ENCODE measurements at places on chromosomes 1 and 21.

GRCh38 chr1:29397256-29397590 is 160.9 kb downstream of the PTPRU start:
- DNase-seq = no peak

DNA sequence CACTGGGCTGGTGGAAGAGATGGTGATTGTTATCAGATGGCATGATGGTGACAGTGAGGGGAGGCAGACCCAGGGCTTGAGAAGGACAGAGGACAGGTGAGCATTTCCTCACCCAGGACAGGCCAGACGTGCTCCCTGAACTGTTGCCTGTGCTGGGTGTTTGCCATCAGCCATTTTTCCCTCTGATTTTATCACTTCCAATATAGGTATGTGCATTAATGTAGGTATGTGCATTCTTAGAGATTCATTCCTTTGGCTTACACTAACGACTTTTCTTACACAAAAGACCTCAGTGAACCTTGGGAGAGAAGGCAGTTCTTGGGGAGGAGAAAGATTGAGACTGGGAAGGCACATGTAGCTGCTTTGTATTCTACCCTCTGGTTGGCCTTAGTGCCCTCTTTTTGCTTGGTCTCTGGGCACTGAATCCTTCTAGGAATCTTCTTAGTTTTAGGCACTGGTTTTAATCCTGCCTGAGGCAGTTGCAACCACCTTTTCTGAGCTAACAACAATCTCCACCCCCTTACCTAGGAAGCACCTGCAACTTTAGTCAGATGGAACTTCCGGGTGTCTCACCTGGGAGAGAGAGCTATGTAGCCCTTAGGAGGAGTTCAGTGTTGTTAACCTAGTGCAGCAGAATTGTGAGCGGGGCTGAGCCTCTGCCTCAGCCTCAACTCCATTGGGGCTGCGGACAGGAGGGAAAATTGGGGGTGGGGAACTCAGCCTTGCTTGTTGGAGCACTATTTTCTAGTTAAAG is 30.9 kb downstream of the C1orf116 start:
- DNase-seq = no peak

DNA sequence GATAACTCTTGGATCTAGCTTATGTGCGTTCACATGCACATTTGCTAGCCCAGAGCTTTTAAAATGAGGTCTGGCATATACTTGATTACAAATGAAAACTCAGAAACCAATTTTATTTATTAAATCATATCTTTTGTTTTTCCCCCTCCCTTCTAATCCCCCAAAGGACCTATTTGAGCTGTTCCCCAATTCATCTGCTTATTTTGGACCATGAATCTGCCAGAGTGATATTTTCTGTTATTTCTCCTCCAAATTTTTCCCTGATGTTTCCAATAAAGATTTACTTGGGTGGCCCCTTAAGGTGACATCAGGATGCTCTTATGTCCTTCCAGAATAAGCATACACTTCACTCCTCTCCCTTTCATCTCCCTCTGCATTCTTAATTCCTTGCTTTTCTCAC is 123.4 kb downstream of the SYT2 start:
- DNase-seq = no peak

GRCh38 chr1:218394416-218394815 is 49.3 kb downstream of the TGFB2 start:
- DNase-seq = no peak

GRCh38 chr21:16304174-16305095 is 574.7 kb downstream of the USP25 start:
- no peak for DNase-seq

DNA sequence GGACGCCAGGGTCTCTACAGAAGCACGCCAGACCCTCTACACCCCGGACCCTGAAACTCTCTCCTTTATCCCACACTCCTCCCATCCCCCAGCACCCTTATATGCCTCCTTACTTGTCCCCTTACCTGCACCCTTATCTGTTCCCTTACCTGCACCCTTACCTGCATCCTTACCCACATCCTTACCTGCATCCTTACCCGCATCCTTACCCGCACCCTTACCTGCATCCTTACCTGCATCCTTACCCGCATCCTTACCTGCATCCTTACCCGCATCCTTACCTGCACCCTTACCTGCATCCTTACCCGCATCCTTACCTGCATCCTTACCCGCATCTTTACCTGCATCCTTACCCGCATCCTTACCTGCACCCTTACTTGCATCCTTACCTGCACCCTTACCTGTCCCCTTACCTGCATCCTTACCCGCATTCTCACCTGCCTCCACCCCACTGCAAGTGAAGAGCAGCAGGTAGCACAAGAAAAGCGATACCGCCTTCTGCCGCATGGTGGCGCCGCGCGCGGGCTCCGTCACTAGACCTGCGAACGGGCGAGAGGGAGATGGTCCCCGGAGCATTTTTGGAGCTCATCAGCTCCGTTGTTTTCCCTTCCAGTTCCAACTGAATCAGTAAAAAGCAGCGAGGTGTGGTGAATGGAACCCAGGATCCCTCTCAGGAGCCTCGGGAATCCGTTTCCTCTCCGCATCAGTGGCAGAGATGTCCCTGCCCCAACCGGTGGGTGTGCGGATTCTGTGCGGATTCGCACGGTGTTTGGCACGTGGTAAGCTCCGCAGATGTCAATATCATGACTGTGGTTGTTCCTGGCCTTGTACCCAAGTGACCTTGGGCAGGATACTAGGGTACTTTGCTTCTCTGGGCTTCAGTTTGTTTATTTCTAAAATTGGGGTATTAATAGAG is 2.9 kb downstream of the IFI6 start:
- DNase-seq = no peak

DNA sequence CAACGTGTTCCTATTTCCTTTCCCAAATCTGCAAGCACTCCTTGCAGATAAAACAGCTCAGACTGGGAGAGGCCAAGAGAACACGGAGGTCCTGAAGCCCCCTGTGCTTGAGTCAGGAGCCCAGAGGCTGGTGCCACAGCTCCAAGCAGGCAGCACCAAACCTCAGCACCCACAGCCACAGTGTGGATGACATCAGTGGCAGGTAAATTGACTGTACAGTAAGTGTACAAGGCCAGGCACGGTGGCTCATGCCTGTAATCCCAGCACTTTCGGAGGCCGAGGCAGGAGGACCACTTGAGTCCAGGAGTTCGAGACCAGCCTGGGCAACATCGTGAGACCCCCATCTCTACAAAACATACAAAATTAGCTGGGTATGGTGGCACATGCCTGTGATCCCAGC is 1.9 kb upstream of the COL6A1 start:
- DNase-seq = no peak

GRCh38 chr1:114122941-114123618 is 30.6 kb downstream of the SYT6 start:
- no peak for DNase-seq

DNA sequence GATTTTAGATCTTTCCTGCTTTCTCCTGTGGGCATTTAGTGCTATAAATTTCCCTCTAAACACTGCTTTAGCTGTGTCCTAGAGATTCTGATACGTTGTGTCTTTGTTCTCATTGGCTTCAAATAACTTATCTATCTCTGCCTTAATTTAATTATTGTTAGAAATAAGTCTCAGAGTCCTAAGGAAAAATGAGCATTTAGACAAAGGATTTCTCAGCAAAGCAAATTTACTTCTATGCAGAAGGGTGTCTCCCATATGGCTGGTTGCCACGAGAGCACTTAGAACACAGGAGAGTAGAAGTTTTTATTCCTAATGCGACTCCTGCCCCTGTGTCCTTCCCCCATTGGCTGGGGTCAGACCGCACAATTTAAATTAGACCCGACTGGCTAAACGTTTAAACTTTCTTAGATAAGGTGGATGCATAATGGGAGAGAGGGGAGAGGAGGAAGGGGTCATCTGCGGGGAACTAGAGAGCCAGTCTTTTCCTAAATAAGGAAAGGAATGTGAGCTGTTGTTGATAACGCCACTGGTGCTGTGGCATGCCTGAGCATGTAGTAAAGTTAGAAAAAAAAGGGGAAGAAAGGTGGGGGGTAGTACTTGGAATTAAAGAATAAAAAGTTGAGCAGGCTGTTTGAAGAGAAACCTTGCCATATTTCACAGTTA is 170.2 kb downstream of the DYRK1A start:
- no peak for DNase-seq

- no peak for DNase-seq
Measured at GRCh38 chr1:92922356-92923035, 38.8 kb downstream of the DIPK1A start.

GRCh38 chr1:24442764-24443163 is 27.2 kb downstream of the NIPAL3 start:
- no peak for DNase-seq

DNA sequence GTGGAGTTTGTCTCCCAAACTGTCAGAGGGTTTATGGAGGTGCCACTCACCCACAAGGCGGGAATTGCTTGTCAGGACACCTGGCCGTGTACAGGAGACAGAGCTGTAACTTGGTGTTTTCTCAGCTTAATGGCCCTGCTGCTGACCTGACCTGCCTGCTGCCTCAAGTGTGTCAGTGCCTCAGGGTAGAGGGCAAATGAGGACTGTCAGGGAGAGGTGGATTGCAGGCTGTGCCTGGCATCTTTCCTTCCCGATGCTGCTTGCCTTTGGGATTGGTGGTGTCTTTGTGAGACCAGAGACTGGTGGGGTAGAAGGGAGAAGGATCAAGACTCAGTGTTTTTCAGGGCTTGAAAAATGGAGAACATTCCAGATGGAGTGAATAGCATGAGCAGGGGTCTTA is 31.4 kb downstream of the TMEM53 start:
- no peak for DNase-seq

DNA sequence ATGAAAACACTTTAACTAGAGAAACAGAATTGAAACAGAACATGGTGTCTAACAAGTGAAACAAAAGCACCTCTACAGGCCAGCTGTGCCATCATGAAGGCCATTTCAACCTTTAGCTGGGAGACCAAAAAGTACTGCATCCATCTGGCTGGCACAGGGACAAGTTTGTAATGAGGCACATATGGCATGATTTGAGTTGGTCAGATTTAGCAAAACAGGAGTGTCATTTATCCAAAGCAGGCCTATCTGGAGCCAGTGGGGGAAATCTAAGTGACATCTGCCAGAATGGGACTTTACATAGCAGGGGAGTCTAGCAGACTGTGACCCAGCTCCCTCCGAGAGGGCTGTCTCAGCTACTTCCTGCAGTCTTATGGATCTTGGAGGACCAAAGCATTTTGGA is 51.9 kb downstream of the DNTTIP2 start:
- no peak for DNase-seq

DNA sequence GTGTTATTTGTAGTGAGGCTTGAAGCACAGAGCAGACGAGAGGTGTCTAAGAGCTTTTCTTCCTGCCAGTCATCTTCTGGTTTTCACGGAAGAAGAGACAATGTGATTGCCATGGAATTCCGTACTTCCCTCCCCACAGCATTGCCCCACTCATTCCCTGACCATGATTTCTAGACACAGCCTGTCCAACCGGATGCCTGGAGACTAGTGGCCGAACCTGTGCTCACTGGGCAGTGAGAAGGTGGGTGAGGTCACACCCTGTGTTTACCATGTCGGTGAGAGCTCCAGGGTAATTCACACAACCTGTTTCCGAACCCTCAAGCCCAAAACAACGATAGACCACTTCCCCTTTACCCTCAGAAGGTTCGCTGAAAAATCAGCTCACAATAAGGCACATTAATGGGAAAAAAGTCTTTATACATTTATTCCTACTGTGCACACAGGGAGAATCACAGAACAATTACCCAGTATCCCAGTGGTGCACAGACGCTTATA is 271.9 kb upstream of the FMN2 start:
- DNase-seq = no peak

- DNase-seq = no peak
Measured at GRCh38 chr1:155504207-155504606, 58.4 kb downstream of the ASH1L start.

DNA sequence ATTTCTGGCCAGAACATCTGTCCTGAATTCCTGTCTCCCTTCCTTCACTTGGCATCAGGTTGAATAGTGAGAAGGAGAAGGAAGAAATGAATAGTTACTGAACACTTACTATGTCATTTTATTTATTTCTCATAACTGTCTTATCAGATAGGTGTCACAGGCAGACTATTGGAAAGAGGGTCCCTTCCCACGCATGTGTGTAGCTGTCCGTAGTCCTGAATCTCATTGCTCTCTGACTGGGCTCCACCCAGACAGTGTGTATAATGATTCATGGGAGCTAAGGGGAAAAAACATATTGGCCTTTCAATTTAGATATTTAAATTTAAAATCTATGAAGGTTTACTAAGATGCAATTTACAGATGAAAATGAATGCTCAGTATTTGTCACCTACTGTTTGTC is 86.1 kb downstream of the OMA1 start:
- no peak for DNase-seq

GRCh38 chr1:170044187-170044586 is 30.3 kb downstream of the KIFAP3 start:
- no peak for DNase-seq

DNA sequence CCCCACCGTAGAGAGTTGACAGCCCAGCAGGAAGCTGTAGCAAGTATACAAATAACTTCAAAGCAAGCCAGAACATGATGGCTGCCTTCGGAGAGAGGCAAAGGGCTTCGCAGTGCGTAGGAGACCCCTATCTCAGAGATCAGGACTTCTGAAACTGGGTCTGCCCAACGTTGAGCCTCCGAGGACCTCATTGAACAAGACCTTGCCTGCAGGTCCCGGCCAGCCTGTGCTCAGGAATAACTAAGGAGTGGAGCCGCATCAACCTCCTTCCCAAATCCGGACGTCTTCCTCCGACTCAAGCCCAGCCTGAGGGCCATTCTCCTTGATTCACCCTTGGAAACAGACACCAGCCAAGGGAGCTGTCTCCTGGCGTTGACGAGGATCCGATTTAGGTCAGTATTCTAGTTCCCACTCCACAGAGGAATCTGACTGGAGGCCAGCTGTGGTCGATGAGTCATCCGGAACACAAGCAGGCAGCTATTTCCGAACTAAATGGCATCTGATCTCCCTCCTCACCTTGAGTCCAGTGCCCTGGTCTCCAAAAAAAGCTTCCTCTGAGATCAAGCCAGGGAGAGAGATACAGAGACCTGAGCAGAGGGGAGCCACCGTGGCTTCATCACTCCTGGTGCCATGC is 166.5 kb upstream of the COA6 start:
- DNase-seq = no peak

DNA sequence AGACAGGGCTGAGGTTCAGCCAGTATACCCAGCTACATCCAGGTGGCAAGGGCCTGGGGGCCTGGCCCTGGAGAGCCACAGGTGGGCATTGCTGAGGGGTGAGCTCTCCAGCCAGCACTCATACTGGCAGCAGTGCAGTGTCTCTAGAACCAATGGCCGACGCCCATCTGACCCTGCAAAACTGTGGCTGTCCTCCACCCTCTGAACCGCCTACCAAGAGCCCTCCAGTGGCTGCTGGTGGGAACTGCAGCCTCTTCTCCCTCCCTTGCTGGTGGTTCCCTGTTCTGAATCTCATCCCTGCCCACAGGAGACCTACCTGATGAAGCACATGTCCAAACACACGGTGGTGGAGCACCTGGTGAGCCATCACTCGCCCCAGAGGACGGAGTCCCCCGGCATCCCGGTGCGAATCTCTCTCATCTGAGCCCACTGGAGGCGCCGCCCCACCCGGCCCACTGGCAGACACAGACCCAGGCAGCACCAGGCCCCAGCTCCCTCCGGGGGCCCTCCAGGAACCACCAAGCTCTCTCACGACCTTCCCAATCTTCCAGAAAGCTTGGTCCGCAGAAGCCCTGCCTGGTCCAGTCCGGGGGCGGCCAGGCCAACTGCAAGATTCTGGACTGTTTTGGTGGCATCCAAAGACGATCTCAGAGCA is 22.1 kb downstream of the A3GALT2 start:
- no peak for DNase-seq
